ENCODE measurements at places on chromosomes 11 and 22.

DNA sequence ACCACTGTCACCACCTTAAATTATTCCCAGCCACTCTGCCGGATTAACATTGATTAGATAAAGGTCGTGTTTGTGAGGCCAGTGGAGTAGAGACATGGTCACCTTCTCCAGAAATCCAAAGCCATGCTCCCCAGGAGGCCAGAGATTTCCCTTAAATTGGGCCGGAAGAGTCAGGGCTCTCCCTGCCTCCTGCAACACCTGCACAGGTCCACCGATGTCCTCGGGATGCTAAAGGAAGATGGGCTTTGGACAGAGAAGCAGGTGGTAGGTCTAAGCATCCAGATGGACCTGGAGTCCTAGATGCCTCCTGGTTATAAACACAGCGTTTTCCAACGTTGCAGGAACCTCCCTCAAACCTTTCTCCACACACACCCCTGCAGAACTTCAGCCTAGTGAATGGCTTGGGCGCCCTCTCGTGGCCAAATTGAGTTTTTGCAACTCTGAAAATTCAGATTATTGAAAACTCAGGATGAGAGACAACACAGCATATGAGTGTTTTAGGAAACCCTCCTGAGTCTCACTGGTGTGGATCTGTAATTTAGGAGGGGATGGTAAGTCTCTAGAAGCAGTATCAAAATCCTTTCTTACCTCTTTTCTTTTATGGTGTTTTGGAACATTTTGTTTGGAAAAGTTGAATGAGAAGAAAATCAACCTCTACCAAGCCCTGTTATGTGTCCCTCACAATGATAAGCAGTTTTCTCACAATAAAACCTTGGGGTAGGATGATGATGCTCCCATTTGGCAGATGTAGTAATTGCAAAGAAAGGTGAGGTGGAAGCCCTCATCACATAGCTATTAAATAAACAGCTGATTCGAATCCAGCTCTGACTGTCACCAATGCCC, 109.6 kb downstream of the RRAS2 start:
- DNase-seq: no peak

DNA sequence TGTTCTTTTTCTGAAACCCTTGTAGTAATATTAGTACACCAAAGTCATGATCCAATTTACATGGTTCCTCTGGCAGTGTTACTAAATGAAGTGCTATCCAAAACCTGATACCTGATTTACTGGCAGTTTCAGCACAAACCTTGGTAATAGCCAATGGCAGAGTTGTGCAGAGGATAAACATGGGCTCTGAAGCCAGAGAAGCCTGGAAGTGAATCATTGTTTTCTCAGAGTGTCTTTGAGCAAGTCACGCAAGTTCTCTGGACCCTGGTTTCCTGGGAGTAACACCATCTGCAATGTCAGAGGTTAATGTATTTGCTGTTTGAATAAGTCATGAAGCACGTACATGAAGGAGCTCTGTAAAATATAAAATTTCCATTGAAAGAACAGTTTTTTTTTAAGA, 222.3 kb upstream of the NARS2 start:
- DNase-seq: no peak

- DNase-seq: no peak
Measured at GRCh38 chr22:39800790-39801520, 92.6 kb downstream of the ENTHD1 start.

GRCh38 chr11:71530602-71531001, 3.5 kb downstream of the KRTAP5-7 start:
- no peak for DNase-seq

GRCh38 chr11:126029805-126030204, 32.9 kb downstream of the CDON start:
- no peak for DNase-seq

DNA sequence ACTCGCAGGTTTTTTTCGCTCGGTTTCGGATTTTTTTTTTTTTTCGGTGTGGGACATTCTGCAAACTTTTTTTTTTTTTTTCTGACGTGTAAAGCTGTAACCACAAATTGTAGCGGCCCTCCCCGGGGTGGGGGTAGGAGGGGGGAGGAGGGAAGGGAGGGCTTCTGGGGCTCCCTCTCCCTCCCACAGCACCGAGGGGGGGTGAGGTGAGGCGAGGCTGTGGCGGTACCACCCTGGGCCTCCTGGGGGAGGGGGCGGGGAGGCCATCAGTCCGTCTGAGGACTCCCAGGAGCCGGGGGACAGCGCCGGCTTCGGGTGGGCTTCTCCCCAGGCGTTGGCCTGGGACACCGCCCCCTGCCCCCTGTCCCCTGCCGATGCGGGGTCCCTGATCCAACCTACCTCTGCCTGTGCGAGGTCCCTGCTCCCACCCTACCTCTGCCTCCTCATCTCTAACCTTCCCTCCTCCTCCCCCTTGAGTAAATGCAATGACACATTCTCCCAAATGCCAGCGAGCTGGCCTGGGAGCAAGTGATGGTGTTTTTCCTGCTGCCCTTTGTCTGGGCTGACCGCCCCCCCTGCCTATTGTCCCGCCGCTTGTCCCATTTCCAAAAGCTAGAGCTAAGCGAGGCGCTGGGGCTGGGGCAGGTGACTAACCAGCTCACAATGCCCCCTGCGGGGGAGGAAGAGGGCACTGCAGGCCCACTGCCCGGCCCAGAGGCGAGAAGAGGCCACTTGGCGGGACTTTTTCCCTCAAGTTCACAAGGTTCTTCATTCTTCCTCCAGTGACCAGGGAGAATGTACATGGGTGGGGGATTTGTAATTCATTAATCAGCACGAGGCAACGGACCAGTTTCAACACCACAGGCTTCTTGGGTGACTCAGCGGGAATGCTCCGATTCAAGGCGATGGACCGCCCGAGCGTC, 511 bp upstream of the CLCF1 start:
- DNase-seq: no peak

DNA sequence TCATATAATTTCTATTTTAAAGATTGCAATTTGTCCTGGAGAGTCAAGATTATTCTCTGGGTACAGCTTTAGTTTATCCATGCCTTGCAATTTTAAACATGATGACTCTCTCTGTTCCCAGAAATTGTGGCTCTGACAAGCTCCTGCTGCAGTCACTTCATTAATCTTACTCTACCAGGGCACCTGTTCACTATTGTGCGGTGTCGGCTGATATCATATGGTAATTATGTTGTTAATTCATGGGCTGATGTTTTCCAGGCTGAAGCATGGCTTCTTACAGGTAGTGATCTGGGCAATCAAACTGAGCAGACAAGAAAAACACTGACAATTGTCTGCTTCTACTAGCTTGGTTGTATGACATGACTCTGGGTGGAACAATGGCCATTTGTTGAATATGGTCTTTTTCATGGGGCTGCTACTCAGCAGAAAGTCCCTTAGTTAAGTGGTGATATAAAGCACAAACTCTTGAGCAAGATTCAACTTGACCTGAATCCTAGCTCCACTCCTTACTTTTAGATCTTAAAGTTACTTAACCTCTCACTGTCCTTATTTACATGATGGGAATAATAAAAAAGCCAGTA, 230.7 kb downstream of the FAT3 start:
- DNase-seq: no peak

GRCh38 chr11:20739107-20739506, 69.7 kb downstream of the NELL1 start:
- no peak for DNase-seq

DNA sequence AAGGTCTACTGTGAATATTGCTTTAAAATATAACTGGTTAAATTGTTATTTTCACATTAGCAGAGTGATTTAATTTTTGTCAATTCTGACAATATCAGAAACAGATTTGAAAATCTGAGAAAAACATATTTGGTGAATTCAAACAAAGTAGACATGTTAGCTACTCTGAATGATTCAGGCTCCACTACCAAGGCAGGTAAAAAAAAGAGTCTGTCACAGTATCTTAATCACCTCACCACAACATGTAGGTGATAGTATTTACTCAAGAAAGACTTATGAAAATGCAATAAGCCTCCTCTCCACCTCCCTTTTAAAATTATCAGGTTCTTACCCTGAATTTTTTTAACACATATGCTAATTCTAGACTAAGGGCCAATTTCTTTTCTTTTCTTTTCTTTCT, 42.6 kb downstream of the DDI1 start:
- no peak for DNase-seq

DNA sequence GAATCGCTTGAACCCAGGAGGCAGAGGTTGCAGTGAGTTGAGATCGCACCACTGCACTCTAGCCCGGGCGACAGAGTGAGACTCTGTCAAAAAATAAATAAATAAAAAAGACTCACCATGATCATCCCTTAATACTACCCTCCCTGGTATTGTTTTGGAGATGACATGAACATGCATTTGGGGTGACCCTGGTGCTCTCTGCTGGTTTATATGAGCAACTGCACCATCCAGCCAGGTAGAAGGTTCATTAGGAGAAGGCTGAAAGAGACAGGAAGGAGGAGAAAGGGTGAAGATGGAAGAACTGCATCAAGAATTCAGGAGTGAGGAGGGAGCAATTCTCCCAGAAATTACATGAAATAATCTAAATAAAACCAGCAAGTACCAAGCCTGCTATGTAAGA, 37.8 kb downstream of the SLC5A1 start:
- no peak for DNase-seq

- no peak for DNase-seq
Measured at GRCh38 chr11:76706667-76707066, 36.1 kb upstream of the LRRC32 start.

GRCh38 chr11:91932151-91932821, 292.3 kb upstream of the FAT3 start:
- DNase-seq: no peak

GRCh38 chr11:14232652-14233051, 126.3 kb downstream of the RRAS2 start:
- DNase-seq: no peak

GRCh38 chr11:3093281-3094191, 36.3 kb upstream of the CARS1 start:
- no peak for DNase-seq

DNA sequence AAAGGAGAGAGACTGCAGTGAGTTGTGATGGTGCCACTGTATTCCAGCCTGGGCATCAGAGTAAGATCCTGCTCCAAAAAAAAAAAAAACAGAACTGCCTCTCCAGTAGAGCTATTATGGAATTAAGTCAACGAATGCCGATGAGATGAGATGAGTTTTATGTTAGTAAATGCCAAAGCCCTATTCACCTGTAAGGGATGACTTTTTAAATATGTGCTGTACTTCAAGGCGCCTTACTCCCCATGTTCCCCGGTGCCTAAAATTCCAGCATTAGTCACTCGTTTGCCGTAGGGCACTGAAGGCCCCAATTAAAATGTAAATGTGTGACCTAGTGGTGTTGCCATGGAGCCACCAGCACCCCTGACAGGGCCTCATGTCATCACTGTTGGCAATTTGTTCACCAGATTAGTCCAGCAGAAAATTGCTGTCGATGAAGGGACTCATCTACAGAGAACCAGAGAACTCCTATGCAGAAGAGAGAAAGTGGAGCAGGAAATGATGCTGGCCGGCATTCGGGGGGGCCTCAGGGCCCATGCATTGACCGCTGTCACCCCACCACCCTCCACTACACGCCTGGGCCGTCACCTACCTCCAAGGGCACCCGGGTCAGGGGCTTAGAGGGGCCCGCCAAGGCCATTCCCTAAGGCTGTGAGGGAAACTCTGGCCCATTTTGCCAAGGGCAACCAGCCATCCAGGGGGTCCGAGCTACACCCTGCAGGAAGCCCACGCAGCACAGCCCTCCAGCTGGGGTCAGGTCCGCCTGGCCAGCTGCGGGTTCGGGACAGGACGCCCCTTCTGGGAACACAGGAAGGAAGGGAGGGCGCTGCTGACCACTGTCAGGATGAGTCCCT, 17.8 kb downstream of the LIF start:
- DNase-seq: no peak

GRCh38 chr11:76637491-76638269, 32.9 kb downstream of the LRRC32 start:
- no peak for DNase-seq

- no peak for DNase-seq
Measured at GRCh38 chr11:36822829-36823228, 224.8 kb upstream of the RAG2 start.

Measured in cortex of kidney (tissue), 1 donor.